Mucosa of descending colon (tissue), 3 donors: ENCODE measurements at places on chromosomes 12 and 14. TPM values are rescaled to one million over a fixed set of nuclear protein-coding genes. Genes with fewer than 3 reads are reported as not detected.

GRCh38 chr14:75399843-75400775 lies 27.7 kb upstream of the JDP2 start:
- DNase-seq: peak; percentile 94

DNA sequence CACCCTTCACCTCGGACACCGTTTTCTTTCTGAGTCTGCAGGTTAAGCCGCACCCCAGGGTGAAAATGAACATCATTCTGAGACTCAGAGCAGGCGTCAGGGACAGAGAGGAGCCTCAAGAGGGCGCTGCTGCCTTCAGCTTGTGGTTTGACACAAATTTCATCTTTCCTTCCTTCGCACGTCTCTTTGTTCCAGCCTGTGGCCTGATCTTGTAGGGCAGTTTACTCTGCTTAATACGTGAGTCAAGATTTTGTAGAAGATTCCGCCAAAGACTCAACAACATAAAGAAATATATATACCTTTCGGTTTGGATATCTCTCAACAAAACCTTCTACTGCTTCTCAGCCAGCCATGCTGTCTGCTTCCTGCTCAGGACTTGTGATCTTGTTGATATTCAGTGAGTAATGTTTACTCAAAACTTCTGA lies 329.3 kb upstream of the OR4E1 start:
- DNase-seq: peak; percentile 36

GRCh38 chr12:39692258-39692853 lies 72.8 kb upstream of the ABCD2 start:
- DNase-seq: no peak

GRCh38 chr14:24271134-24271833 lies at the start of gene RABGGTA:
Gene RABGGTA (minus strand): TSS chr14:24271597. CDS start chr14:24271115, 482 bp downstream.
- peak; percentile 91 for DNase-seq

DNA sequence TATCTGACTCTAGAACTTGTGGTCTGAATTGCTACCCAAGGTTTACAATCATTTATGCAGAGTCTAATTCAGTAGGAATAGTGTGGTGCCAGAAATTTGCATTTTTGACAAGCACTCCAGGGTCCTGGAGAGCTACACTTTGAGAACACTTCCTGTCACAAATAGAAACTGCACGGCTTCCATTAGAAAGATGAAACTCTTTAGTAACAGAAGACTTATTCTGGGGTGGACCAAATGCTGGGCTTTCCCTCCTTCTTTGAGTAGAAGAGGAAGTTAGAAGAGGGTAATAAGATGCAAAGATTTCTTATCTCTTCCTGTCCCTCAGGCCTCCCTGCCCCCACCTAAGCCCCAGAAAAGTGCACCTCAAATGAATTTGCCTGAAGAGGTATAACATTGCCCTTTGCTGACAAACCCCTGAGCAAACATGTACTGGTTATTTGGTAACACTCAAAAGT lies 28.4 kb downstream of the DGLUCY start:
- DNase-seq: no peak

DNA sequence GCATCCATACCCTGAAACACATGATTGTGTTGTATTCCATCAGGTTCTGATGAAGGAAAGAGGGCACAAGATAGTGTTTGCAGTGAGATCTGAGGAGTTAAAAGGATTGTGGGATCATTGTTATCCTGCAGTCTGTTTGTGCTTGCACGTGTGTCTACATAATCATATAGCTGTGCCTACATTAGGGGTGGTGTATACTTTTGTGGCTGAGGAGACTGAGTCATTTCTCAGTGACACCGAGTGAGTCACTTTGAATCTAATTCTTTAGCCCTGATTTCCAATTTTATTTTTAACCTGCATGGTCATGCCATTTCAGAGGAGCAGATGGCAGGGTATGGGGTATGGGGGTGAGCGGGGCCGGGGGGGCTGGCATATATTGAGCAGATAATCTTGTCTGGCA lies 133.2 kb downstream of the ANO4 start:
- DNase-seq: no peak

GRCh38 chr14:77102154-77102553 lies 4.1 kb downstream of the CIPC start:
- peak; percentile 58 for DNase-seq

- no peak for DNase-seq
Observed at GRCh38 chr12:75833268-75833667, 198.3 kb downstream of the PHLDA1 start.

The IL31 gene
- total RNA-seq: not detected

The MORN3 gene
- 0.17 TPM for total RNA-seq

The LRTM2 gene
- not detected for total RNA-seq

The PLA2G1B gene
- not detected for total RNA-seq
